Stimulated activated CD4-positive, alpha-beta T cell treated with anti-CD3 and anti-CD28 coated beads, Interleukin-2, amount 100 ng/mL, for 24 hours (primary cell): ENCODE measurements at places on chromosomes 6 and 20.

- DNase-seq: no peak
Observed at GRCh38 chr6:108123481-108123929, 42.3 kb upstream of the NR2E1 start.

DNA sequence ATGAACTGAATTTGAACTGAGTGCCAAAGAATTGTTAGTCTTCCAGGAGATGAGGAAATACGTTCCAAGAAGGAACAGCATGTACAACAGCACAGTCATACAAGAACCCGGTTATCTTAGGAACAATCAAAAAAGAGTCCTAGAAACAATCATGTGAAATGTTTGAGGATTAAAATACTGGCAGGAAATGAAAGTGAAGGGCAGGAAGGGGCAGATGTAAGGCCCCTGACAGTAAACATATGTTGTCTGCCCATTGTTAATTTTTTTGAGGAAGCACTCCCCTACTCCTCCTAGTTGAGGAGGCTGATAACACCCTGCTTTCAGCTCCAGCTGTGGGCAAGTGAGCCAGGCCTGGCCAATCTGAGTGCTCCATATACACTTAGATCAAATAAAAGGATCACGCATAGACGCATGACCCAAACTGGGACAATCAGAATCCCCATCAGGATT is 220.9 kb downstream of the HACE1 start:
- no peak for DNase-seq

DNA sequence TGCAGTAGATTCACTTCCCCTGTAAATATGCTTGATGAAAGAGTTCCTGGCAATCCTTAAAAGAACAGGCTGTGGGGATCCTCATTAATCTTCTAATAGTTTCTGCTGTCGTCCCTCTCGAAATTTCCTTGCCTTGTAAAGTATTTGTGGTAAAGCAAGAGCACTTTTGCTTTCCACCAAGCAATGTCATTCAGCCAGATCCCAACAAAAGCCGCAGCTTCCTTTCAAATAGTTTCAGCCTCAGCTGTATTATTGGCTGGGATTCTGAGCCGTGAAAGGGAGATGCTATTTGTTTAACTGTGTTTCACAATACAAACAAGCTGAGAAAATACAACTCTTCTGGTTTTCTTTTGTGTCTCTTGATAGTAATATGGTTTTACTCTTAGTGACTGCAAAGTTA is 48.9 kb upstream of the EPHA7 start:
- DNase-seq: no peak

DNA sequence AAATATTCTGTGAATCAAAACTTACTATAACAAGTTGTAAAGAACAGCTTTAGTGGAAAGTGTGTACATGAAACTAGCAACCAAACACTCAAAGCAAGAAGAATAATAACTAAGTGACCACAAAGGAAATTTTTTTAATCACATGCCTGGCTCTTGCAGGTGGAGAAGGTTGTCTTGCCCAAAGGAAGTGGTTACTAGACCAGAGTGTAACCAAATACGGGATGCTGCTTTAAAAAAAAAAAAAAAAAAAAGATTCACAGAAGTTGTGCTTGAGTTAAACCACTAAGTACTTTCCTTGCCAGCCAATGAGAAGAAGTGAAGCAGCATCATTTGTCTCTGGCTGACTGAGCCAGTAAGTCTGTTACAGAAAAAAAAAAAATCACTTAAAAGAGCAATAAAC is 19.1 kb upstream of the HLA-DQB1 start:
- DNase-seq: no peak

DNA sequence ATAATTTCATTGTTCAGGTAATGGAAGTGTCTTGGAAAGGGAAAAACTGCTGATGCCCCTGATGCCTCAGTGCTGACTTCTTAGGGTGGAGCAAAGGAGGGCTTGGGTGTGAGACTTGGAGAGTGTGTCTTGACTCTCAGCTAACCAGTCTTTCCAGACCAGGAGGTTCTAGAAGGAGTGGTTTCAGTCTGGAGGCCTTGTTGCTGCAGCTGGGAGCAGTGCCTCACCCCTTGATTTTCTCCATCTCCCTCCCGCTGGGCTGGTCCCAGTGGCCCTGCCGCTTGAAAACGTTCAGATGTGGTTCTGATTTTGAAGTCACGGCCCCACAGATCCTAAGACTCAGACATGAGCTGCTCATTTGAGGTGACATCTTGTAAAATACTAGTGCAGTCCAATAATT is 5.4 kb downstream of the DSP start:
- DNase-seq: no peak

DNA sequence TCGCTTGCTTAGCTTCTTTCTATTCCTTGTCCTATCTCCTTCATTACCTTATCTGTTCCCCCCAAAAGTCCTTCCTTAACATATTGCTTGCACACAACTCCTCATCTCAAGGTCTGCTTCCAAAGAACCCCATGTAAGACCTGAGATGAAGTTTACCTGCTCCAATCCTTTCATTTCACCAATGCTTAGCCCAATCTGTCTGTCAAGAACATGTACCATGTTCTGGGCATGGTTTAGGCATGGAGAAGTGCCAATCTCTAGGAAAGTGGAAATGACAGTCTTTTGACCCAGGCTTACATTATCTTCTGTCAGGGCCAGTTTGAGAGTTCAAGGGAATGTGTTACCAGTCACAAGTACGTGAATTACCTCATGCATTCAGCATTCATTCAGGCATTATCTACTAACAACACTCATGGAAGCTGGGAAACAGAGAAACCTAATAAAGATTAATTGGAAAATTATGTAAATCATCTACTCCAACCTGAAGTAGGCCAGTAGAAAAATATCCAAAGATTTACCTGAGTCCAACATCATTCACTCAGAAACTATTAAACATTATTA is 15.8 kb upstream of the TASP1 start:
- DNase-seq: no peak

DNA sequence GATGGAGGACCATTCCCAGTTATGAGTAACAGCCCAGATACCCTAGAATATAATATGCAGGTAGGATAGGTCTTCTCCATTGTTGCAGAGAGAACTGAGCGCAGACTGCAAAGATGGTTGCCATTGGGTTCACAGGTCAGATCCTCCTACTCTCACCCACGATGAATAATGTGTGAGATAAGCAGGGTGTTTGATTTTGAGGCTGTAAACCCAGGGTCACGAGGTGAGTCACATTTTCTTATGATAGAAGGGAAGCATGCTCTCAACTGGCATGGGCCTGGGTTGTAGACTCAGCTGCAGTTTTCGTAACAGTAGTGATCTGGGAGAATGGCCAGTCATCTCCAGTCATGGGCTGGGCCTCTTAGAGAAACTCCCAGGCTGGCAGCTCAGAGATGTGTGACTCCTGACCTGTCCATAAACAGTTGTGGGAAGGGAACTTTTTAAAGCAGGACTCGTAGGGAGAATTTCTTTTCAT is 74.2 kb downstream of the CD164 start:
- DNase-seq: no peak

DNA sequence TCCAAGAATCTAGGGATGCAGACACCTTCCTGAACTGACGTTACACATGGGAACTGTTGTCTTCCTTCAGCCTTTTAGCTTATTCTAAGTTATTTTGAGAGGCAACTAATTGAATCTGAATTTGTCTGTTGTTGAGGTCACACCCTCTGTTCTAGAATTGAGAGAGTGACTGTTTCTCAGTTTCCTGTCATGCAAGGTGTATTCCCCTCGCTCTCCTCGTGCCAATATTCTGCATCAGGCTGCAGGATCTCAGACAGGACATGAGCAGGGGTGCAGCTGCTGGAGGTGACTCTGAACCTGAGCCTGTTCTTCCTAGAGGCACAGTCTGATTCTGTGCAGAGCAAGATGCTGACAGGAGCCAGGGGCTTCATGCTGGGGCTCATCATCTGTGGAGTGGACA is 52.5 kb downstream of the HLA-DPB1 start:
- no peak for DNase-seq

DNA sequence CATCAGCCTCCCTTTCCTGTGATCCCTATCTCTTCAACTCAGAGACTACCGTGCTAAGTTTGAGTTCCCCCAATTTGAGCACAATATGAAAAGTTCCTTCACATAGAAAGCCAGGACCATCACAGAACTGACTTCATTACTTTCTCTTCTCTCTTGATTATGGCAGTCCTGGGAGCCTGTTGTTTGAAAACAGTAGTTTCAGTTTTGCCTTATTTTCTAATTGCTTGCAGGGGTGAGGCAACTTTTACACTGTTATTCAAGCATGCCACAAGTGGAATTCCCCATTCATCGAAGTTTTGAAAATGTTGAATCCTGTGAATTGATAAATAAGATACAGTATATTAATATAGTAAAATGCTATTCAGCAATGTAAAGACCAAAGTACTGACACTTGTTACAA is 569.7 kb upstream of the MARCKS start:
- no peak for DNase-seq

GRCh38 chr6:75604294-75604693 is 2.6 kb downstream of the SENP6 start:
- DNase-seq: no peak
